ENCODE measurements at places on chromosomes 3 and 15.
A peak's percentile ranks its signal among the peaks of the same experiment; 100 is the strongest.

DNA sequence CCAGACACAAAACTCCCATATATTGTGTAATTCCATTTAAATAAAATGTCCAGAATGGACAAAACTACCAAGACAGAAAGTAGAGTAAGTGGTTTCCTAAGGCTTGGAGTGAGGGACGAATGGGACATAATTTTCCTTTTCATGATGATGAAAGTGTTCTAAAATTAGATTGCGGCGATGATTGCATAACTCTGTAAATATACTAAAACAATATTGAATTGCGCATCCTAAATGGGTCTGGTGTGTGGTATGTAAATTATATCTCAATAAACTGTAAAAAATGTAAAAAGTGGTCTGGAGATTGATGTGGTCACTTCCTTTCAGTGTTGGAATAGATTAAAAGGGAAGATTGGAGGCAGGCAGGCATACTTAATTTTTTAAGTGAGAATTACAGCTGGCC is 105.9 kb upstream of the KCNAB1 start:
- DNase-seq = no peak

DNA sequence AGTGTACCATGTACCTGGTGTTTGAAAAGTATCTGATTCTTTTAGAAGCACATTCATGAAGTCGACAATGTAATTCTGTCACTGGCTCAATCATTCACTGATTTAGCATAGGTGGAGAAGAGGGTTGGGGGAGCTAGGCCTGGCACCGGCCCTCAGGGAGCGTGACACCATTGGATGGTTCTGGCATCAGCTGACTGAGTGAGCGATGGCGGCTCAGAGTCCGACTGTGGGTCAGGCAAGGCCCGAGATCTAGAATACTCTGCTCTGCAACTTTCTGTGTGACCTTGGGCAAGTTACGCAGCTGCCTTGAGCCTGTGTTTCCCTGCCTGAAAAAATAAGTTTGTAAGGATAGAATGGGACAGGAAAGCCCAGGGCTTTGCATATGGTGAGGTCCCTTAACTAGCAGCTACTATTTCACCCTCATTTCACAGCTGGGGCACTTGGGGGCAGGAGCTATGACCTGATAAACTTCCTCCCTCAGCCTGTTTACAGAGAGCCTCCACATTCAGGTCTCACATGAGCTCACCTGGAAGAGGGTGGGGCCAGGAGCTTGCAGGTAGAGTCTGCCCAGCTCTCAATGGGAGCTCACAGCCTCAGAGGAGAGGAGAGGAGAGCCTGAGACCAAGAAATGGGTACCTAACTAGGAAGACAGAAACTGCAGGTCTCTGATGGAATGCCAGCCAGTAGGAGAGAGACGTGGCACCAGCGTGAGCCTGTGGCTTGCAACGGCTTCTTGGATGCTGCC is 153.7 kb upstream of the TLE3 start:
- no peak for DNase-seq

GRCh38 chr3:174247687-174248152 is 611.4 kb upstream of the NAALADL2 start:
- DNase-seq = no peak

- DNase-seq = no peak
Observed at GRCh38 chr3:87247430-87247773, 20.3 kb downstream of the CHMP2B start.

GRCh38 chr3:63355809-63356208 is 77.7 kb downstream of the SYNPR start:
- DNase-seq = no peak

GRCh38 chr3:73405000-73405399 is 219.7 kb downstream of the PDZRN3 start:
- no peak for DNase-seq

DNA sequence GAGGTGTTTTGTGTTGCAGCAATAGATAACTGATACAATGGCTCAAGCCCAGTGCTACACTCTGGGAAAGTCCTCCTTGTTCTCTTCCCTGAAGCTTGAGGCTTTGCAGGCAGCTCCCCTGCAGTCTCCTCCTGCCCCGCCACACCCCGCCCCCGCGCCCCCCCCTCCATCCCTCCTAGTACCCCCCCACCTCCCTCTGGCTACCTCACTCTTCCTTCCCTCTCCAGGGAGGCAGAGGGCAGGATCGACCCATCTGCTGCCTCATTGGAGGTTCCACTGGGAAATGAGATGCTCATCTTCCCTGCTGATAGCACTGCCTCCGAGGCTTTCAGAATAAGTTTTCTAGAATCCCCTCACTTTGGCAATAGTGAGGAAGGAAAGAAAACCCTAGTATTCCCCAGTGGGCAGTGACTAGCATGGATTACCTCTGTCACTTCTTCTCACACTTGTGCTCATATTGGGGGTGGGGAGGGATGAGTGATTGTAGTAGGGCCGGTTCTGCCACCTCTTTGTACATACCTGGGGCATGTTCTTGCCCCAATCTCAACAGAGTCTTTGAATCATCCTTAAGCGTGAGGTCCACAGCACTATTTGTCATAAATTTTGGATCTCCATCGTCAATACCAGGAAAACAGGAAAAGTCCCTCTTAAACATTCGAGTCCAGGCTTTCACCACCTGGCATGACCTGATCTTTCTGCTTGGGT is 16.3 kb upstream of the RAB7A start:
- DNase-seq = no peak

GRCh38 chr3:124691599-124691998 is 38.7 kb upstream of the UMPS start:
- no peak for DNase-seq

DNA sequence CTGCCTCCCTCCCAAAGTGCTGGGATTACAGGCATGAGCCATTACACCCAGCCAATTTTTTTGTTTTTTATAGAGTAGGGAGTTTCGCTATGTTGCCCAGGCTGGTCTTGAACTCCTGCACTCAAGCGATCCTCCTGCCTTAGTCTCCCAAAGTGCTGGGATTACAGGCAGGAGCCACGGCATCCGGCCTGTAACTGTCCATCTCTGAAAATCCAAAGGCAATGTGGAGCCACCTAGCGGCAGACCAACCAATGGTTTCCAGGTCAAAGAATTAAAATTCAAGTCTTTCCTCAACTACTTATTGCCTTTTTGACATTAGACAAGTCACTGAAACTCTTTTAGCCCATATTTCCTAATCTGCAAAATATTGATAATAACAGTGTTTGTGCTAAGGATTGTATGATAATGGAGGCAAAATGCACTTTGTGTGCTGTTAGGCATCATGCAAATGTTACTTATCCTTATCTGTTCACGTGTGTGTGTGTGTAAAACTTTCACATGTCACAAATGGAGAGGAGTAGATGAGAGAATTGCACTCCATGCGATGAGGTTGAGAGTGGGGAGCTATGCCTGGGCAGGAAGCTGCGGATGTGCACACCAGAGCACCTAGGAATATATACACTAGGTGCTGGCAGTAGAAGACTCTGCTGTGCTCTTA is 48.7 kb downstream of the COL8A1 start:
- DNase-seq = no peak

- DNase-seq = no peak
Observed at GRCh38 chr15:75662823-75663519, 15.3 kb downstream of the SNX33 start.

- DNase-seq = no peak
Observed at GRCh38 chr3:172229462-172229861, 190.1 kb downstream of the FNDC3B start.

GRCh38 chr3:53195602-53196574 is 34.9 kb downstream of the PRKCD start:
- DNase-seq = peak; percentile 18

GRCh38 chr3:45807133-45807532 is 10.8 kb upstream of the SLC6A20 start:
- no peak for DNase-seq

DNA sequence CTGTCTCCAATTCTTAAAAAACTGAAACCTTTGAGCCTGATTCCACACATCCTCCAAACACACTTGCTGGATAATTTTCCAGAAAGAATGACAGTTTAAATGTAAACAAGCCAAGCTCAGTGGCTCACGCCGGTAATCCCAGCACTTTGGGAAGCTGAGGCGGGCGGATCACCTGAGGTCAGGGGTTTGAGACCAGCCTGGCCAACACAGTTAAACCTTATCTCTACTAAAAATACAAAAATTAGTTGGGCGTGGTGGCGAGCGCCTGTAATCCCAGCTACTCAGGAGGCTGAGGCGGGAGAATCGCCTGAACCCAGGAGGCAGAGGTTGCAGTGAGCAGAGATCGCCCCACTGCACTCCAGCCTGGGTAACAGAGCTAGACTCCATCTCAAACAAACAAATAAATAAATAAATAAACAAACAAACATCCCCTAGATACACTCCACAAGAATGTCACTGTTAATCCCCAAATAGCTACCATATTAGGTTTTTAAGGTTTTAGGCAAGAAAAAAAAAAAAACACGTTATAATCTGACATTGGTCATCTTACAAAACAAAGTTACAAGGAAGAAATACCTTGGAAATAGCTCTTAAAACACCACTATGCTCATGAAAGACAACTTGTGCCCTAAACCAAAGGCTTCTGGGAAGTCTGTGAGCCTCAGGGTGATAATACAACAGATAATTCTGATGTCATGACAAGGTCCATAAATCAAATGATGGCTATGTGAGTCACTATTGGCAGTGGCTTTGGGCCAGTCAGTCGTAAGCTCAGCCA is 13.2 kb downstream of the TNIK start:
- no peak for DNase-seq

- no peak for DNase-seq
Observed at GRCh38 chr15:80019168-80019745, 40.2 kb upstream of the ZFAND6 start.

All from stimulated activated CD8-positive, alpha-beta memory T cell treated with anti-CD3 and anti-CD28 coated beads, Interleukin-7, amount 100 ng/mL, for 1 hour (primary cell).